DND-41 (cell line): ENCODE measurements at places on chromosomes 12 and 14.

GRCh38 chr12:11863478-11863906, 207.2 kb upstream of the BCL2L14 start:
- DNase-seq = no peak

DNA sequence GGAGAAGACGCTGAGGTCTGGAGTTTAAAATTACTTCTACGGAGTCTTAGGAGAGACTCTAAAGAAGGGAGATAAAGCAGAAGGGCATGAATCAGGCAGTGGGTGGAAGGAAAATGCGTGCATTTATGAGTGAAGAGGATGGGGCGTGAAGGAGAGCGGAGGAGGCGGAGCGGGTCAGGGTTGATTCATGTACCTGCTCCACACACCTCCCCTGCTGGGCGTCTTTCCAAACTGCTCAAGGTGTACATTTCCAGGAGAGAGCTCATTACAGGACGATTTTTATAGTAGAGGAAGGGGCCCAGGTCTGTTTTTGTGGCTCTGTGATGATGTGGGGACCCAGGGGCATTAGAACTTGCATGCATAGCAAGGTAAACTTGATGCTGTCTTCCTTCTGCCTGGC, 65.0 kb upstream of the ASPG start:
- no peak for DNase-seq

DNA sequence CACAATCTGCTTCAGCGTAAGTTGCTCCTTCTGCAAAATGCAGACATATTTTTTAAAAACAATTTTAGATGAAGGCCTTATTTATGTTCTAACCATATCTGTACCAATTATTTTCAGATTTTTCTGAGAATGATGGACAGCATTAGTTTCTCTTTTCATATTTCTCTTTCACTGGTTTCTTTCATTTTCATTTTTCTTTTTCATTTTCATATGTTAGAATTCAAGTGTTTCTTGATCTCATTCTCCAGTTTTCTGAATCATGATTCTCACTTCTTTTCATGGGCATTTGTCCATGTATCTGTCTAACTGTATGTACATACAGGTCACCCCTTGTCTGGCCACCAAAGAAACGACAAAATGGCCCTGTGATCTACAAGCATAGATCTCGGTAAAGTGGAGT, 346.6 kb downstream of the NAV3 start:
- no peak for DNase-seq

- DNase-seq = no peak
These were observed 9.8 kb downstream of the GARIN2 start for GRCh38 chr14:67199016-67199415.

GRCh38 chr12:94073441-94074051, 74.8 kb upstream of the PLXNC1 start:
- no peak for DNase-seq
